ENCODE measurements at places on chromosomes 5 and 9.

GRCh38 chr5:93887678-93888077 lies 146.3 kb upstream of the POU5F2 start:
- no peak for DNase-seq

- no peak for DNase-seq
Measured at GRCh38 chr9:38278931-38279679, 113.4 kb upstream of the ALDH1B1 start.

DNA sequence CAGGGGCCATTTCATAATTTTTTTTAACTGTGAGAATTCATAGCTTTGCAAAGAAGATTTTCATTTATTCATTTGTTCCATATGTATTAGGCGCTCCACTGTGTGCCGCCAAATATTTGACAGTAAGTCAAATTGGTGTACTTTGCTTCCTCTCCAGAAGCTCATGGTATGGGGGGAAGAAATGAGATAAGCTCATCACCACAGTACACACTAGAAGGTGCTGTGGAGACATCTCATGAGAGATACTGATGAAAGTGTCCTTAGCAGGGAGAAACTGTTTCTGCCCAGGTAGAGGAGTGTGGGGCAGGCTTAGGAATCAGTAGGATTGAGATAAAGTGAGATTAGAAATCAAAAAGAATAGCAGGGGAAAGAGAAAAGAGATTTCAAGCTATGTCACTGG lies 136.2 kb downstream of the CDH6 start:
- no peak for DNase-seq

DNA sequence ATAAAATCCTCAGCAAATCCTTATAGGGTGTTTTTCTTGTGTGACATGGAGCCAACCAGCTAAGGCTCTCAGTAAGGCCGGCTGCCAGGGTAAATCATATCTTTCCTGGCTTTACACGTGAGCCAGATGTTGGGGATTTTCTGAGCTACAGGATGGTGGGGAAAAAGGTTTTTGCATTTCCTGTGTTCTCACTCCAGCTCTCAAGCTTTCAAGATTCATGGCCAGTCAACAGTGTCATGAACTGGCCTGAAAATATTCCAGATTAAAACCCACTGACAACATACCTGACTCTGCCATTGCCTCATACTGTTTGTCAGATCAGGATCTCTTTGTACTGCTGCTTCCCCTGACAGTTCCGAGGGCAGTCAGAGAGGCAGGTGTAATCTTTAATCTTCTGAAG lies 306.9 kb downstream of the GLIS3 start:
- DNase-seq, result no peak

- no peak for DNase-seq
Measured at GRCh38 chr9:80552931-80553330, 981.2 kb downstream of the TLE4 start.

DNA sequence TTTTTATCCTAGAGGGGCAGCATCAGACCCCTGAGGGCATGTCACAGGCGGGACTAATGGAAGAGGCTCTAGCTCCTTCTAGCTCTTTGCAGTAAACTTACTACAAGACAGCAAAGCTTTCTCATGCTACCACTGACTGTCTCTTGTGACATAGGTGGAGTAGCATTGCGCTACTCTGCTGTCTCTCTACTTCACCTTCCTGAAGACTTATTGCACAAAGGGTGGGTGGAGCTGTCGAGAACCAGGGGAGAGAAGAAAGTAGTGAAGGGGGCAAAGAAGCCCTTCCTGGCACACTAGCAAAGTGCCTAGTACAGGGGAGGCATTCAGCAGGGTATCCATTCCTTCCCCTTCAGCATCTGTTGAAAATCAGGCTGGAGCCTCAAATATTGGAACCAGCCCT lies 36.1 kb upstream of the NEK6 start:
- no peak for DNase-seq

DNA sequence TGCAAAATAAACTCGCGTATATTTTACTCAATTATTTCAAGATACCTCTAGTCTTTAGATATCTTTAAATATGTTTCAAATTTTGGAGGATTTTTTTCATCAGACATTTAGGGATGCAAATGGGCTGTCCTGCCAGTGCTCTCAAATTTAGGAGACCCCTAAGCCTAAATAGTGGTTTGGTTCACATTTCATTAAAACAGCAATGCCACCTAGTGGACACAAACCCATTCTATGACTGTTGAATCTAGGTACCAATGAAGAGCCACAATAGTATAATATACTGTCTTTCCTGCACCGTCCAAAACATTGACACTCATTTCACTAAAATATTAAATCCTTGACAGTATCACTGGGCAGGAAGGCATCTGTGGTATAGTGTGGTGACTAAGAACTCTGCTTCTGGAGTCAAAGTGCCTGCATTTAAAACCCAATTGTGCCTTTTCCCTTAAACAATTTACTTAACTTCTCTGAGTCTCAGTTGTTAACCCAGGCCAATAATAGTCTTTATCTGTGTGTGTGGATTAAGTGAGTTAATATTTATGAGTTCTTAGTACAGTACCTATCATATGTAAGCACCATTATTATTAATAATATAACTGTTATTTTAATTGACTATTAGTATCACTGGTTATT lies 148.0 kb downstream of the RORB start:
- DNase-seq, result no peak

DNA sequence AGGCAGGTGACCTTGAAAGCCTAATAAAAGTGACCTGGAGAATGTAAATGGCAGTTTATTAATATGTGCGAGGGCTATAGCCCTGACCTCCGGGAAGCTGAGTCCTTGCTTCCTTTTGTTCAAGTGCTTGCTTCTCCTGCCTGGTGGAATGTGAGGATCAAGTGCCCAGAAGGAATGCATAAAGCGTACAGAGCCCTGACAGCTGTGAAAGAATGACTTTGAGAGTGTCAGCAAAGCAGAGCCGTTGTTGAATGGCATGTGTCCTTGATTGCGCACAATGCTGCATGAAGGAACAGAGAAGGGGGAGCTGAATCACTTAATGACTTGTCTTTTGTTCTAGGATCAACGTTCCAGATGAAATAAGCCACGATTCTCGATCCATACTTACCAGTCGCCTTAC lies 133.0 kb downstream of the SLF1 start:
- no peak for DNase-seq

GRCh38 chr9:5890641-5891040 lies at the start of gene MLANA:
Gene MLANA, plus strand, starts transcription at chr9:5890889. Its CDS starts 1,586 bp downstream, at chr9:5892475.
- DNase-seq, result no peak

GRCh38 chr9:135879237-135879601 lies 28.1 kb downstream of the CAMSAP1 start:
- no peak for DNase-seq

DNA sequence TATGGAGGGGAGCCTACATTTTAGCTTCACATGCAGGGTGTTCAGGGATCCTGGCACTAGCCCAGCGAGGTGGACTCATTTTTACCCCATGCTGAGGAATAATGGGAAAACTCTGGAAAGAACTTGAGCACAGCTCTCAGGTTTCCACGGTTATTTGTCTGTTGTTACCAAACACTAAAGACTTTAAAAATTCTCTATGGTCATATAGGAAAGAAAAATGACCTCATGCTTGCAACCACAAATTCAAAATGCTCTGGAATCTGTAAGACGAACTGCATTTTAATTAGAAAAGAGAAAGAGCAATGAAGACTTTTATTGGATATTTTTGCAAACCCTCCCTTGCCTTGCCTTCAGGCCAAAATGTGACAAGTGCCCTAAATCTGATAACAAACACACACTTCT lies 606.9 kb downstream of the EBF1 start:
- DNase-seq, result no peak

DNA sequence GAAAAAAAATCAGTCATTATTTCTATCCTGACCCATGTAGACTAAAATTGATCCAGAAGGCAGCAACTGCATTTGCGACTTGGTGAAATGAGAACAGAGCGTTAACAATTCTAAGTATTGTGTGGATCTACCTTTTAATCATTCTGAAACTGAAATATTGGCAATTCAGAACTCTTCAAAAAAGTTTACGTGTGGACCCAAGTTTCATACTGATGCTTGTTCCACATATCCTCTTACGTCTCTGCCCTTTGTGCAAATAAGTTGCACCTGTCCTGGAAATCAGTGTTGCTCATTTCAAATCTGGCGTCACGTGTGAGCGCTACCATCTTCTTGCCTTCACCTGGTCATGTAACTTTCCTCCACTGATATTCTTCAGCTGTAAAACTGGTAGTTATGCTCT lies 74.7 kb downstream of the NTRK2 start:
- no peak for DNase-seq

DNA sequence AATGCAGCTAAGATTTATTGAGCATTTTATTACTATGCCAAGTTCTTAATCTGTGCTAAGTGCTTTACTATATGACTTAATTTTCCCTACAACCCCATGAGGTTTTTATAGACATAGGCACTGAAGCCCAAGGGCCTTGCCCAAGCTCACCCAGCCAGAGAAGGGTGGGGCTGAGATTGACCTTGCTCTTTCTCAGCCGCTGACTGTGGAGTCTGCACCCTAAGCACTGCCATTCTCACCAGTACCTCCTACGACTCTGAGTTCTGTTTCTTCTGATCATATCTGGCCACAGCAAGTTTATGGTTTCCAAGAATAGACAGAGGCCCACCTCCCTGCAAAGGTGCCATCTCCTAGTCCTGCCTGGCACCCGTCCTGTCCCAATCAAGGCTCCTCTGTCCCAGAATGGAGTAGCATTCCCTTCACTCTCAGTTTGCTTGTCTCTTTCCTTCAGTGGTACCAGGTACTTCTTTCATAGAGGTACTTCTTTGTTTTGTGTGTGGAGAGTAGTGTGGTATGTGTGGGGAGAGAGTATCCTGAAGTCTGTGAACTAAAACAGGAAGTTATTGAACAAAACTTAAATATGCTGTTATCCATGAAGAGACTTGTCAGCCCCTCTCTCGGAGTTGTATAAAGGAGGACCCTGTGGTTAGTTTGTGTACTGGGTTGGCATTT lies 42.6 kb downstream of the CSF1R start:
- no peak for DNase-seq

GRCh38 chr9:22535780-22536179 lies 89.2 kb downstream of the DMRTA1 start:
- DNase-seq, result no peak

All from stimulated activated CD4-positive, alpha-beta T cell treated with anti-CD3 and anti-CD28 coated beads, TNF-alpha, amount 100 ng/mL, for 4 hours (primary cell).